ENCODE measurements at places on chromosomes 3 and 15.

GRCh38 chr15:47933865-47934264 lies 186.9 kb upstream of the SLC24A5 start:
- DNase-seq = no peak

DNA sequence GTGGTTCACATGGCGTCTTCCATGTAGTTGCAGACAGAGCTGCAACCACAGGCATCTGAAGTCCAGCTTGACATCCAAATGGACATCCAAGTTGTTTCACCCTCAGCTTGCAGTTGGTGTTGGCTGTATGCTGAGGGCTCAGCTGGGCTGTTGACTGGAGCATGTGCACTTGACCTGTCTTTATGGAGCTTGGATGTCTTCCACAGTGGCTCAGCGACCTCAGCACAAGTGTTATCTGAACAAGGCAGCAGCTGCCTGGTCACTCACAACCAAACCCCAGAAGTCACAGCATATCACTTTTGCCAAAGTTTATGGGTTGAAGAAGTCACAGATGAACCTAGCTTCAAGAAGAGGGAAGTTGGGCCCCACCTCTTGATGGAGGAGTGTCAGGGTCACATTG lies 92.9 kb downstream of the TPRA1 start:
- no peak for DNase-seq

DNA sequence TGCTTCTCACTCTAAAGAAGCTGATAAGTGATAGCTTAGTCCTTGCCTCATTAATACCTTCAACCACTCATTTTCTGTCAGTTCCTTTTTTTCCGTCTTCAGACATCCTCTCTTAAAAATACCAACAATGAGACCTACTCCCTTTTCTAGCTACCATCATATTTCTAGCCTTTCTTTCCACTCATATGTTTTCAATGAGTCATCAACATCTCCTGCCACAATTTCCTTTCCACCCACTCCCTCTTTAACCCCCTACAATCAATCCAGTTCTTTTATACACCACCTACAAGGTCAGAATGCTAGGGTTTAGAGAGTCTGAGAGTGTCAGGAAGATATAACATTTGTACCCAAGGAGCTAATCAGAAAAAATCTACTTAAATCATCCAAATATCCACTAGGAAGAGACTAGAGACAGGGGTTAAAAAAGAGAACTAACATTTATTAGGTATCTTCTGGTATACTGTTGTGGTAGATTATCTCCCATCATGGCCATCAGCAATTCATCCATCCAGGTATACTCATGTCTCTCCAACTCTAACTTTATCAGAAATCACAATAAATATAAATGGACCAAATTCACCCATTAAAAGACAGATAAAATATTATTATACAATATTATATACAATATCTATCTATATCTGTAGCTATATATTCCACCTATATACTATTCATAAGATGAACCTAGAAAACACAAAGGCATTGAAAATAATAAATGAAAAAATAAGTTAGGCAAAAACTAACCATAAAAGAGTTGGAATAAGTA lies 42.5 kb downstream of the MYLK start:
- DNase-seq = no peak

DNA sequence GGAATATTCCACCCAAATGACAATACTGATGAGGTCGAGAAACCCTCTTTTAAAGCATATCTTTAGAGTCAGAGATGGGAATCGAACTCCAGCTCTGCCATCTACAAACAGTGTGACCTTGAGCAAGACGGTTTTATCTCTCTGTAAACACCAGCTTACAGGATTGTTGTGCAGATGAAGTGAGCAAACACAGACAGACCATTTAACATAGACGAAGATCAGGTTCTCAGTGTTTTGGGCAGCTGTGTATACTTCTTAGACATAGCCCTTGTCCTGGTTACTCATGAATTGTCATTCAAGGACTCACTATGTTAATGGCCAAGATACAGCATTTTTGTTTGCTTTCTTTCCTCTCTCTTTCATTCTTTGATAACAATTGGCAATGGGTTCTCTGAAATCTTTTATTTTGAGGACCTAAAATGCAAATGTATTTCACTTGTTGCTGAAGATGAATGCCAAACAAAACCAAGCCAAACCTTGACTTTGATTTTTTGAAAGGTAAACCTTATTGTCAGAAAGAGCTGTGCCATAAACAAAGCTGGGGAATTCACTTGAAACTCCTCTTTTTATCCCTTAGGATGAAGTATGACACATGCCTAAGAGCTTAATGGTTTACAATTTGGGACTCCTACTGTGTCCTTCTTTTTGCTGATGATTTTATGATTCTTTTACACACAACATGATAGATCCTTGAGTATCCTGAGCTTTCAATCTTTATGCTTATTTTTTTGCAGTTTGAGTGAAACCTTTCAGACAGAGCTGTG lies 250.0 kb upstream of the PDZRN3 start:
- DNase-seq = peak; percentile 17

DNA sequence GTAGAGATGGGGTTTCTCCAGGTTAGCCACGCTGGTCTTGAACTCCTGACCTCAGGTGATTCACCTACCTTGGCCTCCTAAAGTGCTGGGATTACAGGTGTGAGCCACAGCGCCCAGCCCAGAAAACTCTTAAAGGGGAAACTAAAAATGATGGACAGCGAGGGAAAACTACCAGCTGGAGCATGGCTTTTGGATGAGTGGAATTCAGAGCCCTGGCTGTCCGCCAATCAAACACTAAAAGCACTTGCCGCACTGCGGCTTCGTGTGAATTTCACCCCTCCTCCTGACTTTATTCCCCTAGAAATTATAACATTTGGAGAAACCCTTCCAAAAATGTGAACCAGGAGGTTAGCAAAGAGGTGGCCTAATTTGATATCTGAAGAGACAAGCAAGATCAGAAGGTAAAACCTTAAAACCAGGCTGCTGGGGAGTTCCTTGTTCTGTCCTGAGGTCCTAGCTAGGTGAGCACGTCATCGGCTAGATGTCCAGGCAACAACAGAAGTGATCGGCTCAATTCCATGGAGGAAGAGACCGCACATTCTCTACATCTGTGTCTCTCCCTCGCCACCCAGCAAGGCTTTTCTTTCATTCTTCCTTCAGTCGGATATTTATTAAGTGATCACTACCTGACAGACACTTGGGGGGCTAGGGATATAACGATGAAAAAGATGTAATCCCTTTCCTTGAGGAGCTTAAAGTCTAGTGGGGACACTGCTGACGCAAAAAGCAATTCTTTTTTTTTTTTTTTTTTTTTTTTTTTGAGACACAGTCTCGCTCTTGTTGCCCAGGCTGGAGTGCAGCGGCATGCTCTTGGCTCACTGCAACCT lies 1.7 kb downstream of the TM4SF19 start:
- no peak for DNase-seq

DNA sequence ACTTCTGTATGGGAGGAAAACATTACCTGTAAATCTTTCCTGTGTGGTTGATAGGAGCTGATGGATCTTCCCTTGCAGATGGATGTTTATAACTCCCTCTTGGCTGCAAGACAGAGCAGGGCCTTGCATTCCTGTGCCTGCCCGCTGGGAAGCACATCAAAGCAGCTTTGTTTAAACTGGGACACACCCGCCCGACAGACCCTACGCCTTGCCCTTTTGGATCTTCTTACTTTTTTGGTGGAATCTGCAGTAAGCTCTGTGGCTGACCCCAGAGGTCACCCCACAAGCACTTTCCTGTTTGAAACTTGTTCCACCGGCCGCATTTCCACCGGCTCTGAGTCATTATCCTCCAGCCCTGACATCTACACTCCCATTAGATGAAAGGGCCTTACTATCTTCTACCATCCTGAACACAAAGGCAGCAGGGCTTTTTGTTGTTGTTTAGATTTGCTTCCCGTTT lies 244.1 kb upstream of the STT3B start:
- DNase-seq = no peak

DNA sequence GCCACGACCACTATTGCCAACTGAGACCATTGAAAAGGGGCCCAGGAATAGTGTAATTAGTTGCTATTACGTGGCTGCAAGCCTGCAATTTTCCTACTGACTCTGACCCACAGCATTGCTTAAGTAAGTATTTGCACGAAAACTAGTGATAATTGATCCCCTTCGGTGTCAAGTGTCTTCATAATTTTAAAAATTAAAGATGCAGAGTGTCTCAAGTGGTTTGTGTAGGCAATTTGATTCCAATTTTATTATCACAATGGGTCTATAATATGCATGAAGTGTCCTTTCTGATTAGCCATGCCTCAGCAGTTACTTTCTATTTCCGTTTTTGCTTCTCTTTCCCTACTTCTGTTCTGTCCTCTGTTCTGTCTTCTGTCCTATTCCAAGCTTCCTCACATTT lies 259.2 kb downstream of the C3orf38 start:
- no peak for DNase-seq

DNA sequence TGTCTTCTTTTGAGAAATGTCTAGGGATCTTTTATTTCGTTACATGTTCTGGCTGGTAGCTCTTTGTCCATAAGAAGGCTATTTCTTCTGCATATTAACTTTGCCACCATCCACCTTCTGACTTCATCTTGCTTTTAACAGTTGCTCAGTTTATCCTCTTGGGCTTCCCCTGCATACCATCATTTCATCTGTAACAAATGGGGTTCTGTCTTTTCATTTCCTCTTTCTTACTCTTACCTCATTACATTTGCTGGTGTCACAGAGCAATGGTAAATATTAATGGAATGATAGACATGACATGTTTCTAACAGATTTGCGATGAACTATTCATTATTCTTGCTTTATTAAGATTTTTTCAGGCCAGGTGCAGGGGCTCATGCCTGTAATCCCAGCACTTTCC lies 62.4 kb downstream of the GASK1A start:
- no peak for DNase-seq

GRCh38 chr15:96331144-96331944 lies 844 bp downstream of the NR2F2 start:
- no peak for DNase-seq

DNA sequence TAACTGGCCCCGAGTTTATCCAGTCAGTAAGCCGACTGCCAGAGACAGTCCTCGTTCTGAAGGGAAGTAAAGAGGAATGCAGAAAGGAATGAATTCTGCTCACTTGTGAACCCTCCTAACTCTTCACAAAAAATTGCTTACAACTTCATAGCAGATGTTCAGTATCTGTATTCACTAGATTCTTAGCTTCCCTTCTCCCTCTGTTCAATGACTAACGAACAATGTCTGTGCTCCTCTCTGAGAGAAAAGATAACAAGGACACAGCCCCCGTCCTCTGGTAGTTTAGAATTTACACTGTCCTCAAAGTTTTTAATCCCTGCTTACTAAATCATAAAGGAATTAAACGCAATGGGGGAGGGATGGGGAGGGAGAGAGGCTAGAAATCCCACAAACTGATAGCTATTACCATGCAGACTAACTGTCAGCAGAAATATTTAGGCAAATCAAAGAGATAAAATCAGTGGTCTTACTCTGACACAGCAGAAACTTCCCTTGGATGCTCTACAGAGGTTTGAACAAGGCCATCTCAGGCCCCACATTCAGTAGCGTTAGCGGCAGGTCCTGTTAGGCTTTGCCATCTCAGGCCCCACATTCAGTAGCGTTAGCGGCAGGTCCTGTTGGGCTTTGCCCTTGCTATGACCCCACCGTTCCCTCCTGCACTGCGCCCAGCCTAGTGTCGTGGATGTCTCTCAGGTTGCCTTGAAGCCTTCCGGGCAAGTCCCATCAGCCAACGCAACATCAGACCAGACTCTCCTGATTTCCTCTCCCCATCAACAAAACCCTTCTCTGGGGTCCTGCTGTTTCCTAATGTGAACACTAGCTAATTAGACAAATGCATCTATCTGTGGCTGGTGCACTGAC lies 23.4 kb downstream of the NRROS start:
- no peak for DNase-seq

DNA sequence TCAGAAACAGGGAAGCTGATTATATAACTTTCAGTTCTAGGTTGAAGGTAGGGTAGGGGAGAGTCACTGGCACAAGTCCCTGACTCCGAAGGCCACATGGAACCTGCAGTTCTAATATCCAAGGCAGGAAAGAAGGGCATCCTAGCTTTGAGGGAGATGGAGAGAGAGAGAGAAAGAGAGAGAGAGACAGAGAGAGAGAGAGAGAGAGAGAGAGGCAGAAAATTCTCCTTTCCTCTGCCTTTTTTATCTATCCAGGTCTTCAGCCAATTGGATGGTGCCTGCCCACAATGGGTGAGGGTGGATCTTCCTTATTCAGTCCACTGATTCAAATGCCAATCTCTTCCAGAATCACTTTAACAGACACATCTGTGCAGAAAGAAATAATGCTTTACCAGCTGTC lies 35.7 kb upstream of the TMEM45A start:
- DNase-seq = no peak

DNA sequence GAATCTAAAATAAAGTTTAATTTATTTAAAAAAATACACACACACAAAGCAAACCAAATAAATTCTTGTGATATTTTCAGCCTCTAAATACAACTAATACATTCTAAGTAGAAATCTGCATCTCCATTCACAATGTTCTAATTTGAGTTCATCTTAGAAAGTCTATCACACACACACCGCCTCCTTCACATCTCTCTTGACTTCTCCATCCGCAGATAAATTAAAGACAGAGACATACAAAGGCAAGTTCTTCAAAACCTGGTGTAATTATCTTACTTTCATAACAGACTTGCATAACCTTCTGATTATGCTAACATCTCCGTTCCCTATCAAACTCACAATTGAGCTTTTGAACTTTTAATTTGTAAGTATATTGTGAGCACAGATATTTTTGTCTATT lies 657.3 kb downstream of the VGLL3 start:
- no peak for DNase-seq

GRCh38 chr15:35630532-35630931 lies 84.6 kb upstream of the DPH6 start:
- DNase-seq = no peak
